Lower lobe of right lung (tissue), 2 donors: ENCODE measurements at places on chromosomes 2 and 18.

DNA sequence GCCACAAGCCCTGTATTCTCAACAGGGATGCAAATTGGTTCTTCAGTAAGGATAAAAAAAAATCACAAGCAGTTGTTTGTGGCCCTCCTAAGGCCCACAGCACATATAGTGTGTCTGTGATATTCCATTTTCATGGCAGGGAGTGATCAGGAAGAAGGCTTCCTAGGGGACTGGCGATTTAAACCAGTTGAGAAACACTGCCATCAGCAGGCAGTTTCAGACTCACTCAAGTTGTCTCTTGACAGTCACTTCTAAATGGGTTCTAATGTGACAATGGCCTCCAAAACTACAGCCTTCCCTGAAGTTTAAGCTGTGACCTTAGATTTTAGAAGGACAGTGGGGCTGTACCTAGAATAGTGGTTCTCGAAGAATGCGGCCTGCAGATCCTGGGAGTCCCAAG lies 6.0 kb downstream of the CIAO1 start:
- peaks cover 96% of the 10 kb centered on the region for H3K36me3 ChIP-seq
- H3K4me1 ChIP-seq, result peaks cover 9% of the 10 kb centered on the region
- H3K27ac ChIP-seq, result no peak overlapping the region
- no peak overlapping the region for H3K4me3 ChIP-seq
- DNase-seq, result no peak

GRCh38 chr2:74020702-74021406 lies 36.1 kb downstream of the TET3 start:
- no peaks in the 10 kb centered on the region for H3K27me3 ChIP-seq
- peaks cover 16% of the 10 kb centered on the region for H3K4me1 ChIP-seq

DNA sequence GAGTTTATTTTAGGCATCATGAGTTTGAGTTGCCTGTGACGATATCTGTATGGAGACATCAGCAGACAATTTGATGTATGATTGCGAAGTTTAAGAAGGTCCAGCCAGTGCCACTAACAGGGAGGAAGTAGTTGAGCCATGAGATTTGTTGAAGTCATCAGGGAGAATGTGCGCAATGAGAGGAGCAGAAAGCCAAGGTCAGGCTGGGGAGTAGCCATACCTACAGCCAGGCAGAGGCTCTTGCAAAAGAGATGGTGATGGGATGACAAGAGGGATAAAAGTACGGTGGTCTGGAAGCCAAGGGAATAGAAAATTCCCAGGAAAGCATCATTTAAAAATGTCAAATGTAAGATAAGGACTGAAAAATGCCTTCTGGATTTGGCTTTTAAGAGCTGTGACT lies 51.2 kb downstream of the LIMS1 start:
- no peaks in the 10 kb centered on the region for H3K27me3 ChIP-seq
- H3K4me1 ChIP-seq, result peaks cover 69% of the 10 kb centered on the region
- no peak overlapping the region for H3K27ac ChIP-seq
- DNase-seq, result no peak
- H3K4me3 ChIP-seq, result no peak overlapping the region

DNA sequence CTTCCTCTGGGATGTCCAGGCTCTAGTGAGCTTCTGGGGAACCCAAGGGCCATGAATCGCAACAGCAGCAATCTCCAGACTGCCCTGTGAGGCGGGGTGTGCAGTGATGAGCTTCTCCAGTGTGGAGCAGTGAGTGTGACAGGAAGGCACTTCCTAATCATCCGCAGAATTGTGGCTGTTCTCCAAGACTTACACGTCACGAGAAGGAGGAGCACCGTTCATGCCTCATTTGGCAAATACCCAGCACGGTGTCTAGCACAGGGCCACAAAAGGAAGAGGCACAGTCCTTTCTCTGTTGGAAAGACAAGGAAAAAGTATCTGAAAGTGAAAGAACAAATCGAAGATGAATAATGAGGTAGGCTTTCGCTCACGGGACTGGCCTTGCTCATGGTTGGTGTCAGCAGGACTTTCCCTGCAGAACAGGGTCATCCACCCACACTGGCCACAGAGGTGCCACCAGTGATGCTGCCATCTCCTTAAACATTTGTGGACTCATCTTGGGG lies 125.1 kb upstream of the HAAO start:
- DNase-seq, result no peak
- H3K36me3 ChIP-seq, result no peaks in the 10 kb centered on the region

- peak overlapping the region; percentile 76 for H3K4me3 ChIP-seq
- H3K36me3 ChIP-seq, result no peaks in the 10 kb centered on the region
- no peaks in the 10 kb centered on the region for H3K27me3 ChIP-seq
- H3K27ac ChIP-seq, result peak overlapping the region; percentile 91
Measured at GRCh38 chr2:197309691-197310231, 819 bp downstream of the ANKRD44 start.

- no peak overlapping the region for H3K4me3 ChIP-seq
- H3K4me1 ChIP-seq, result no peaks in the 10 kb centered on the region
- no peaks in the 10 kb centered on the region for H3K36me3 ChIP-seq
- DNase-seq, result no peak
- no peak overlapping the region for H3K27ac ChIP-seq
- H3K27me3 ChIP-seq, result no peaks in the 10 kb centered on the region
Measured at GRCh38 chr18:48116873-48117630, 186.6 kb upstream of the SMAD2 start.

- no peaks in the 10 kb centered on the region for H3K36me3 ChIP-seq
- peaks cover 3% of the 10 kb centered on the region for H3K27me3 ChIP-seq
- no peak overlapping the region for H3K4me3 ChIP-seq
- DNase-seq, result no peak
Measured at GRCh38 chr2:128234613-128235012, 84.1 kb downstream of the HS6ST1 start.

DNA sequence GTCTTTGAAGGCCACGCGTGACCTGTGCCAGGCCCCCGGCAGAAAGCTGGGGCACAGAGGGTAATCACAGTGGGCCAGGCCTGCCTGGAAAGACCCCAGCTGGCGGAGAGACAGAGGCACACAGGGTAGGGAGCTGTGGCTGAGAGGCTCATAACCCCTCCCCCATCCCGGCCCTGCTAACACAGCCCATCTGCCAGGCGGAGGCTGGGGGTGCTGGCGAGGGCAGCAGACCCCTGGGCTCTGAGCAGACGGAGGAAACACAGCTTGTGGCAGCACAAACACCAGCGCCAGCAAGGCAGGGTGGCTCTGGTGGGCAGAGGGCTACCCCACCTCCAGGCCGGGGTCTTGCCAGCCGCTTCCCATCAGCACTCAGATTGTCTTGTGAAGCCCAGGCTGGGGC lies 19.0 kb downstream of the HS6ST1 start:
- H3K27ac ChIP-seq, result no peak overlapping the region
- H3K27me3 ChIP-seq, result no peaks in the 10 kb centered on the region
- peaks cover 34% of the 10 kb centered on the region for H3K4me1 ChIP-seq
- no peaks in the 10 kb centered on the region for H3K36me3 ChIP-seq
- no peak overlapping the region for H3K4me3 ChIP-seq
- no peak for DNase-seq

DNA sequence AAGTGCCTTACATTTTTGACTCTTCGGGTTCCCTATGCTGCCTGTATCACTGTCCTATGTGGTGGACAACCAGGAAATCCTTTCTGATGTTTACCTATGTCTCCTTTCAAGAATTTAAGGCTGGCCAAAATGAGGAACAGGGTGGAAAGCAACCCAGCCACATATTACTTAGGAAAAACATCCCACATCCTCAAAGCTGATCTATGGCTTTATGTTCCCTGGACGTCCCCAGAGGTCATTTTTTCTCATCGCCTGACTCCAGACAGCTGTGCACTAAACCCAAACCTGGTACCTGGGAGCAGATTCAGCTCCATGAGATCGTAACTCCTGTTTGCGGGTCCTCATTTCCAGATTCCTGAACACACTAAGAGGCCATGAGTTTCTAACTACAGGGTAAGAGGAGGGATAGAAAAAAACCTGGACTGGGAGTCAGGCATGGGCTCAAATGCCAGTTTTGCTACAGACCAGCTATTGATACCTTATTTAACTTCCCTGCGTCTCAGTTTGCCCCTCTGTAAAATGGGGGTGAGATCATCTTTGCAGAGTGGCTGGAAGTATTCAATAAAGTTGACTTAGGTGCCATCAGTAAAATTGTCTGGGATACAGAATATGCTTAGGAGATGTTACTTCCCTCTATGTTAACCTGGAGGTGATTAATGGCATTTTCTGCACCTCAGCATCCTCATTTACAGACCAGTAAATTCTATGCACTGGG lies 70.8 kb downstream of the TNS1 start:
- no peak for DNase-seq
- no peak overlapping the region for H3K4me3 ChIP-seq
- peaks cover 8% of the 10 kb centered on the region for H3K36me3 ChIP-seq
- H3K27ac ChIP-seq, result peak overlapping the region; percentile 92
- peaks cover 100% of the 10 kb centered on the region for H3K4me1 ChIP-seq

GRCh38 chr18:61989138-61989537 lies 96.3 kb upstream of the RNF152 start:
- H3K27ac ChIP-seq, result no peak overlapping the region
- no peak for DNase-seq
- no peak overlapping the region for H3K4me3 ChIP-seq
- no peaks in the 10 kb centered on the region for H3K27me3 ChIP-seq

DNA sequence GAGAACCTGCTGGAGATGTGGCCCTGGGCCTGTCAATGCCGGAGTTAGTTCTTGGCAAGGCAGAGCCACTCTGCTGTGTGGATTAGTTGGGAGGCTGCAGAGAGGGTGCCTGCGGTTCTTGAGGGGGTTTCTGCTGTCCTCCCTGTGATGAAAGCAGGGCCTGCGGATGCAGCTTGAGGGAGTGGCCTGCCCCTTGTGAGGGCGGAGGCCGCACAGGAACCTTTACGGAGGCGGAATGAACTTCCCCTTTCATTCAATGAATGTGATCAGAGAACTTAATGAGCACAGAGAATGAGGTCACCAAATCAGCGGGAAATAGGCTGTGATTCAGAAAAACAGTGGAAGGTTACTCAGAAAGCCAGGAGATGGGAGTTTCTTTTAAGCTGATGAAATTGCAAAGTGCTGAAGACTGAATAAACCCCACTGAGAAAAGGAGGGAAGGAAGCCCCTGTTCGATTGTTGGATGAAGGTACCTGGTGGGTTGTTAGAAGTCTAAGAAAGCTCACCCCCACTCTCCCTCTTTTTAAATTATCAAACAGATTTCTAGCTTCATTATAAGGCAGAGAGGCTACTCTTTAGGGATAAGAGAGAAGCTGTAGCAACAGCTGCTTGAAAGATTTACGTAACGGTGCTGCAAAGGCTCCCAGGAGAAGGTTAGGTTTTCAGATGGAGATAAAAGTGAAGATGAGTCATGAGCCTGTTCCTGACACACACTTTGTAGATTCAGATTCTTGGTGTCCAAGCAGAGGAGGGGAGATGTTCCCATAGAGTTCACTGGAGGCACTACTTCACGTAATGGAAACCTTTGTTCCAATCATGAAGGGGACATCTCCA lies 47.4 kb downstream of the VWA3B start:
- peak; percentile 59 for DNase-seq
- no peak overlapping the region for H3K4me3 ChIP-seq
- H3K4me1 ChIP-seq, result no peaks in the 10 kb centered on the region
- H3K36me3 ChIP-seq, result no peaks in the 10 kb centered on the region

DNA sequence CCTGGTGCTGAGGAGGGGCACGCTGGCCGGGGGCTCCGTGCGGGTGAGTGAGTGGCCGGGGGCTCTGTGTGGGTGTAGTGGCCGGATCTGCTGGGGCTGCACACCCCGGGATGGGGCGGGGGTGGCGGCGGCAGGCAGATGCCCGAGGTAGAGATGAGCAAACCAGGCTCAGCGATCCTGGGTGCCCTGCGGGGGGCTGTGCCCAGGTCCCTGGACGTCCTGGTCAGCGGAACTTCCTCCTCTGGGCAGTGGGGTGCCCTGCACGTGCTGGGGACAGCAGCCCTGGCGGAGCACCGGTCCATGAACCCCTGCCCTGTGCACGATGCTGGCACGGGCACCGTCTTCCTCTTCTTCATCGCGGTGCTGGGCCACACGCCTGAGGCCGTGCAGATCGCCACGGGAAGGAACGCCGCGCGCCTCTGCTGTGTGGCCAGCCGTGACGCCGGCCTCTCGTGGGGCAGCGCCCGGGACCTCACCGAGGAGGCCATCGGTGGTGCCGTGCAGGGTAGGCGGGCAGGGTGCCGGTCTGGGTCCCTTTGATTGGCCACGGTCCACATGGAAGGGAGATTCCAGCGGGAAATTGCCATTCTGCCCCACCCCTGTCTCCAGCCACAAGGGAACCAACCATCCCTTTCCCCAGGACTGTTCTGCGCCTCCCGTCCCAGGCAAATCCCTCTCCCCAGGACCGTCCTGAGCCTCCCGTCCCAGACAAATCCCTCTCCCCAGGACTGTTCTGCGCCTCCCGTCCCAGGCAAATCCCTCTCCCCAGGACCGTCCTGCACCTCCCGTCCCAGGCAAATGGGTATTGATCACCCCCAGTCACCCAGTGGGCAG lies 5.9 kb downstream of the NEU4 start:
- no peaks in the 10 kb centered on the region for H3K36me3 ChIP-seq
- H3K27me3 ChIP-seq, result peaks cover 24% of the 10 kb centered on the region
- no peak overlapping the region for H3K27ac ChIP-seq
- peak; percentile 44 for DNase-seq

GRCh38 chr18:39591649-39592048 lies 2026.1 kb upstream of the CELF4 start:
- no peak for DNase-seq
- no peaks in the 10 kb centered on the region for H3K36me3 ChIP-seq
- H3K4me1 ChIP-seq, result no peaks in the 10 kb centered on the region
- no peak overlapping the region for H3K27ac ChIP-seq
- no peak overlapping the region for H3K4me3 ChIP-seq

DNA sequence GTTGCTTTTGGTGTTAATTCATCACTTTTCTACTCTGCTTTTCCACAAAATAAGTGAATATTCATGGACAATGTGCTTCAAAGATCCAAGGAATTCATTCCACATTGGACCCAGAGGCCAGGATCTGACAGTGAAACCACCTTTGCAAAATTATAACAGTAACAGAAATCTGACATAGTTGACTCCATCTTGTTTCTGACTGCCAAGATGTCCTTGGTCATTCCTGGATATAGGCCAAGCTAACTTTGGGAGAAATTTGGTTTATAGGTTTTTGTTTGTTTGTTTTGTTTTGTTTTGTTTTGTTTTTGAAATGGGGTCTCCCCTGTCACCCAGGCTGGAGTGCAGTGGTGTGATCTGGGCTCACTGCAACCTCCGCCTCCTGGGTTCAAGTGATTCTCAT lies 10.3 kb downstream of the MPPE1 start:
- H3K27ac ChIP-seq, result no peak overlapping the region
- H3K27me3 ChIP-seq, result no peaks in the 10 kb centered on the region
- no peak for DNase-seq
- peaks cover 6% of the 10 kb centered on the region for H3K4me1 ChIP-seq
